ENCODE measurements at places on chromosomes 5 and 9.
A peak's percentile ranks its signal among the peaks of the same experiment; 100 is the strongest.

GRCh38 chr9:112819635-112820496 lies 69.3 kb downstream of the SNX30 start:
- DNase-seq, result peak; percentile 27

- no peak for DNase-seq
Measured at GRCh38 chr5:149417711-149418368, 38.7 kb upstream of the IL17B start.

GRCh38 chr5:67286006-67286405 lies 89.4 kb upstream of the CD180 start:
- DNase-seq, result no peak

DNA sequence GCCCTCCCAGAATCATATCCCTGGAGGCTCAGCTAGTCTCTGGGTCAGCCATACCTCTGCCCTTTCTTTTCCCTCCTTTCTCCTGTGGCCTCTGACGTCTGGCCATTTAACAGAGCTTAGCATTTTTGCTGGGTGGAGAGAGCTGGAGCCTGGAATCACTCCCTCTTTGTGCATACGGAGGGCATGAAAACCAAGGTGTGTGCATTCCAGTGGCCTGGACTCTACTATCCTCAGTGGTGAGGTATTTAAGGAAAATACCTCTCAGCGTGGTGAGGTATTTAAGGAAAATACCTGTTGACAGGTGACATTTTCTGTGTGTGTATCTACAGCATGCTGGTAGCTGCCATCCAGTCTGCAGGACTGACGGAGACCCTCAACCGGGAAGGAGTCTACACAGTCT lies 27.5 kb downstream of the TGFBI start:
- DNase-seq, result no peak

DNA sequence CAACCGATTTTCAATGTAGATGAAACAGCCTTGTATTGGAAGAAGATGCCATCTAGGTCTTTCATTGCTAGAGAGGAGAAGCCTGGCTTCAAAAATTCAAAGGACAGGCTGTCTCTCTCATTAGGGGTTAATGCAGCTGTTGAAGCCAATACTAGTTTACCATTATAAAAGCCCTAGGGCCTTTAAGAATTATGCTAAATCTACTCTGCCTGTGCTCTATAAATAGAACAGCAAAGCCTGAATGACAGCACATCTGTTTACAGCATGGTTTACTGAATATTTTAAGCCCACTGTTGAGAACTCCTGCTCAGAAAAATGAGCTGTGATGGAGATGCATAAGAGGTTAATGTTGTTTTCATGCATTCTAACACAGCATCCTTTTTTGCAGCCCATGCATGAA lies 188.5 kb downstream of the TRIM32 start:
- no peak for DNase-seq

DNA sequence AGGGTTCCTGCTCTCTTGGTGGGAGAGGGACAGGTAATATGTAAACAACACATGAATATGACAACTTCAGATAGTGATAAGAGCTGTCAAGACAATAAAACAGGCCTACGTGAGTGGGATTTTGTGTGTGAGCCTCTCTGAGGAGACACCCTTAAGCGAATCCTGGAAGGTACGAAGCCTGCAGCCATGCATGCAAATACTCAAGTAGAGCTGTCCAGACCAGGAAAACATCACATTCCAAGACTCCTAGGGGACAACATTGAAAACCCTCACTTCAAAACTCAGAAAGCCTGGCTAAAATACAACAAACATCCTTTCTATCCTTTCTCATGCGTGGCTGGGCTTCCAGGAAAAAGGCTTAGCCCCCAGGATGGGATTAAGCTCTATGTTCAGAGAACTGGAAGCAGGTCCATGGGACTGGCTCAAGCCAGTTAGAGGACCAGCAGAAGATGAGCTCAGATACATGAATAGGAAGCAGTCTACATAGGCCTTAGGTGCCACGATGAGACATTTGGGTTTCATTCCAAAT lies 124.8 kb upstream of the IQGAP2 start:
- DNase-seq, result no peak
